Fibroblast of skin of left quadriceps (primary cell): ENCODE measurements at places on chromosomes 11 and 22.

GRCh38 chr22:43267981-43268660 is 75.1 kb downstream of the SCUBE1 start:
- no peak for DNase-seq

GRCh38 chr22:44211256-44211945 is 30.7 kb downstream of the PARVG start:
- DNase-seq, result no peak

DNA sequence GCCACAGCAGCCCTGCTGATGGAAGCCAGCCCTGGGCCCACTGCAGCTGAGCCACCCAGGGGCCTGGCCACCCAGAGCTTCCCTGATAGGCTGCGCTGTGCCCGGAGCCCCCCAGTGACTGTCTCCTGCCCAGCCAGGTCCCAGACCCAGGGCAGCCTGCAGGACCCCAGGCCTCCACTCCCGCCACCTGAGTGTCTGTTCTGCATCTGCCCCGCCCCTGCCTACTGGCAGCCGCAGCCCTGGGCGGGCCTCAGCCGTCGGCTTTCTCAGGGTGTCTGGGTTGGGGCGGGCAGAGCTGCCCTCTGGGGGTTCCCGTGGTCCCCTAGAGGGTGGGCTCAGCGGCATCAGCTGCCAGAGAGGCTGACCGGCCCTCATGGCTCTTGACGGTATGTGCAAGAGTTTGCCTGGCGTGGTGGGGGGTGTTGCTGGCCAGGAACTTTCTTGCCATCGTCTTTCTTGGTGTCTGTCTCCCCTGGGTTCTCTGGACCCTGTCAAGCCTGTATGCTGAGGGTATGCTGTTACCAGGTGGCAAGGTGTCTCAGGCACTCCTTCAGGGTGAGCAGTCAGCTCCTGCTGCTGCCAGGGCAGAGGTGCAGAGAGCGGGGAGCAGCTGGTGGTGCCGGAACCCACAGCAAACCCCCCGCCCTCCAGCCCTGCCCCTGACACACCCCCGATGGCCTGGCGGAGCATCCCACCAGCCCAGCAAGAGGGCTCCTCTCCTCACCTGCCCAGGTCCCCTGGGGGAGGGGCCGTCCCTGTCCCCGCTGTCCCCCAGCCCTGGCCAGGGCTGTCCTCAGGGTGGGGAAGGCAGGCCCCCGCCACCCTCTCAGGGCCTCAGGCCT is 12.2 kb upstream of the PIM3 start:
- no peak for DNase-seq

DNA sequence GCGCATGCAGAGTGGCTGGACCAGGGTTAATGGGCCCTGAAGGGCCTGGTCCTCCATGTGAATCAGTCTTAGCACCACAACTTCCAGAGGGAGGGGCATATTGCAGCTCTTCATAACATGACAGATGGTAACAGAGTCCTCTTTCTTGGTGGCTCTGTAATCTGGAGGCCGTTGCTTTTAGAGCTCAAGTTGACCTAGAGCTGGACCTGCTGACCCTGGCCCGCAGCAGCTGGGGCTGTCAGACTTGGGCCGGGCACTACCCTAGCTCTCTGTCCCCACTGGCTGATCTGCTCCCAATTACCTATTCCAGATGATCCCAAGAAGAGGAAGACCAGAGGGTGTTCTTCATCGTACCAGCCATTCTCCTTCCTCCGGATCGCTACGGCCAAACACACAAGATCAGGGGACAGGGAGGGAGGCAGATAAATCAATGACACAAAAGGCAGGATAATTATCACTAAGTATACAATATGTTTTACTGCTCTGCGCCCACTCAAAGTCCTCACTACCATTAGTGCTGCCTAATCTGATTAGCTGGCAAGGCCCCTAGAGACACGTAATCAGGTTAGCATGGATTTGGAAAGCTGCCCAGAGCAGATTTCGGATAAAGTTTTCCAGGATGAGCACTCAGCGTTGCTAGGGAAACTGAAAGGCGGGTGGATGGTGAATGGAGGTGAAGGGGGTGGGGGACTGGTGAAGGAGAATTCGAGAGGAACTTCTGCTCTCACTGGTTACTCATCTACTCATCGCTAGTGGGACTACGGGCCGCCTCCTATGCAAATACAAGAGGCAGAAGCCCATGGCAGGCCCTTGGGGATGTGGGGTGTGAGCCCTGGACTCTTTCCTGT is 64.5 kb upstream of the PHOX2A start:
- DNase-seq, result peak; percentile 85

DNA sequence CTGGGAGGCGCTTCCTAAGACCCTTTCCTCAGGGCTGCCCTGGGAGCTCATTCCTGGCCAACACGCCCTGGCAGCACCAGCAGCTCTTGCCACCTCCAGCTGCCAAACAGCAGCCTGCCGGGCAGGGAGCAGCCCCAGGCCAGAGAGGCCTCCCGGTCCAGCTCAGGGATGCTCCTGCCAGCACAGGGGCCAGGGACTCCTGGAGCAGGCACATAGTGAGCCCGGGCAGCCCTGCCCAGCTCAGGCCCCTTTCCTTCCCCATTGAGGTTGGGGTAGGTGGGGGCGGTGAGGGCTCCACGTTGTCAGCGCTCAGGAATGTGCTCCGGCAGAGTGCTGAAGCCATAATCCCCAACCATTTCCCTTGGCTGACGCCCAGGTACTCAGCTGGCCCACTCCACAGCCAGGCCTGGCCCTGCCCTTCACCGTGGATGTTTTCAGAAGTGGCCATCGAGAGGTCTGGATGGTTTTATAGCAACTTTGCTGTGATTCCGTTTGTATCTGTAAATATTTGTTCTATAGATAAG is 7.6 kb downstream of the SLC39A13 start:
- peak; percentile 86 for DNase-seq
